Skin of body (tissue), 3 donors: ENCODE measurements at places on chromosomes 2 and 18. TPM values are rescaled to one million over a fixed set of nuclear protein-coding genes. Genes with fewer than 3 reads are reported as not detected.

Gene IL37
- 2.0 TPM for total RNA-seq

Gene ARHGAP25
- 5.8 TPM for total RNA-seq

Gene UGT1A3
- total RNA-seq, result not detected

DNA sequence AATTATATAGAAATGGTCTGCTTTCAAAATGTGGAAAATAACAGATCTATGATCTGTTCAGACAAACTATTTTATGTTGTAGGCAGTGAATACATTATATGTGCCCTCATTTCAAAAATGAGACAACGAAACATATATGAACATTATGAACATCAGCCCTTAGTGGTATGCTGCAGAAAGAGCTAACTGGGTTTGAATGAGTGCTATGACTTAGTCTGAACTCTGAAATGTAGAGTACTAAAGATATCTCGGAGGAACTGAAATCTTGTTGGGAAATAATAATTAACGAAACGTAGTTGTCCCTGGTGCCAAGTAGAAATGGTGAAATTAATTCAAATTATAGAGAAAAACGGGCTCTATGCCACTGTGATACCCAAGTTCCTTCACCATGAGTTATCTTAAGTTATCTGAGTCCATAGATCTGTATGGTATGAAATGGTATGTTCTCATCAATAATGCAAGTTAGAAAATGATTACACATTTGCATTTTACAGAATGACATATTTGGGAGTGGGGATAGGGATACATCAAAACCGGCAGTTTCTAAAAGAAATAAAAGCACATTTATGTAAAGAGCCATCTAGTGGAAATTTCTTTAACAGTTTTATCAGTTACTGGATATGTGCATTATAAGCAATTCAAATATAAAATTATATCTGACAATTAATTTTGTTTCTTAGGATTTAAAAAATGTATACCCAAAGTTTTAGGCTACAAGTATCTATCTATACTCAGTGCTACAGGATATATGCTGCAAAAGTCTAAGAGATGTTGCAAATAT is 26.7 kb downstream of the STARD6 start:
- no peak for DNase-seq

GRCh38 chr2:172440795-172441194 is 13.4 kb downstream of the ITGA6 start:
- DNase-seq, result no peak

- no peak for DNase-seq
These were observed 40.6 kb upstream of the MRPL19 start for GRCh38 chr2:75605770-75606529.

GRCh38 chr2:240595381-240596079 is 9.0 kb downstream of the CAPN10 start:
- no peak for DNase-seq

- DNase-seq, result no peak
These were observed 10.8 kb upstream of the NEU4 start for GRCh38 chr2:241798081-241798630.
